ENCODE measurements at places on chromosomes 6 and 20. TPM values are rescaled to one million over a fixed set of nuclear protein-coding genes. Genes with fewer than 3 reads are reported as not detected.

TCP11 gene
- not detected for total RNA-seq

DNA sequence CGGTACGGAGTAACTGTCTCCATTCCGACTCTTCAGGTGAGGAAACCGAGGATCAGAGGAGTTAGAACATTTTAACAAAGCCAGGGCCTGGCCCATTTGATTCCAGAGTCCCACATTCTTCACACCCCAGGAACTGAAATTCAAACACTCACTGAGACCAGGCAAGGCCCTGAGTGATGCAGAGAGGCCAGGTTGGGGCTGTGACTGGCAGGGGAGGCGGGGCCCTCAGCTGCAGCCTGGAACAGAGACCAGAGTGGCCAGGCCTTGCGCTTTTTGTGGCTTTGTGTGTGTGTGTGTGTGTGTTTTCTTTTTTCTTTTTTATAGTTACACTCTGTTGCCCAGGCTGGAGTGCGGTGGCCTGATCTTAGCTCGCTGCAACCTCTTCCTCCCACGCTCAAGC, 57.2 kb downstream of the BCAS4 start:
- no peak for DNase-seq

RIPOR2 gene
- under 0.01 TPM for total RNA-seq

GRCh38 chr20:49699200-49699992, 14.3 kb downstream of the B4GALT5 start:
- no peak for DNase-seq

SLC4A11 gene
- 5.1 TPM for total RNA-seq

SDC4 gene
- total RNA-seq, result 239 TPM

DNA sequence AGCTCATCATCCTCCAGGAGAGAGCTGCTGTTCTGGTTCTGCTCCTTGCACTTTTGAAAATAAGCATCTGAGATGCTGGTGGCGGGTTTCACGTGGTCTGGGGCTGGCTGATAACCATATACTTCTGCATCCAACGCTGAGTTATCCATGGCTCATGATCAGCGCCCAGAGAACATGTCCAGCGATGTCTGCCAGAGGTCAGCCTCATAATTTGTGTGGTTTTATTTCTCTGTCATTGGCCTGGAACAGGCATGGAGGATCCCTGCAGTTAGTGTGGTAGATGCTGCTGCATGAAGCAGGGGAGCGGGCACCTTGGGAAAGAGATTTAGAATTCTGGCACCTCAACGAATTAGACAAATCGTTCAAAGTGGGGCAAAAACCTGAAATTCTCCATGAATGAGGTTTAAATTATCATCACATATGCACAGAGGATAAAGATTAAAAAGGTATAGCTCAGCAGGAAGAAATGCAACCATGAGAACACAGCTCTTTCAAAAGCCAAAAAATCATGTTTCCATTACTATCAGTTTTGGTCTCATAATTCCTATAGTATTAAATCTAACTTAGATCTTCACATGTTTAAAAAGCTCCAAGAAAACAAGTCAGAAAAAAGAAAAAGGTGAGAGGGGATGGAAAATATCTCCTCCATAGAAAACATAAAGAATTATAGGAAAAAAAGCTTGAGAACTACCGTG, 157.2 kb downstream of the SOD2 start:
- no peak for DNase-seq

SRSF3 gene
- total RNA-seq, result 700 TPM

FAM162B gene
- 0.23 TPM for total RNA-seq

DNA sequence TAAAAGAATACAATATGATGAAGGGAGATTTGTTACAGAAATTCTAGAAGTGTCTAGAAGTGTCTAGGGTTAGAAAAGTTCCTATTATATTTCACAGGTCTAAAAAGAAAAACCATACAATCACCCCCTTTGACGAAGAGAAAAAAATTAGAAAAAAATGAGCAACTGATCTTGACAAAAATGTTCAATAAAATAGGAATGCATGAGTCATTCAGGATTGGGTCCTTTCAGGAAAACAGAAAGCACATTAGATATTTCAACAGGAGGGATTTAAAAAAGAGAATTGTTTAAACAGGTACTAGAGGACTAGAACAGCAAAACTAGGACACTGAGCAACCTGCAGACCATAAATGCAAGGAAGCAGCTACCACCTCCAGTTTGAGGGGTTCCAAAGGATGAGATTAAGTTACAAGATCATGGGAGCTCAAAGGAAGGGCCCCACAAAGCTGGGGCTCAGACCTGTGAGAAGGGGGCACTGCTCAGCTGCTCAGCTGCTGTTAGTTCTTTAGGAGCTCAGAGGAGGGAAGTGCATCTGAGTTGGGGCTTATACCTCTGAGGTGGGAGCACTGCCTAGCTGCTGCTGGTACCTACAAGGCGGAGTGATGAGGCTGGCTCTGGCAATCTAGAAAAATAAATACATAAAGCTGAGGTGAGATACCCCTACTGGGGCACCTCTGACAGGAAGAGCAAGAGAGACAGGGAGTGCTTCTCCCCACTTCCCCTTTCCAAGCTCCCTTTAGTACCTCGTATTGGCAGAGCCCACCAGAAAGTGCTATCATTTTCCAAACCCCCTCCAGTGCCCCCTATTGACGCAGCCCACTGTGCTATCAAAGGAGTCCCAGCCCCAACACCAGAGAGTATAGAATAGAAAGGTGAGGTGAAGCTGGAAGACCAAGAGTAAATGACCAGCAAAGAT, 27.1 kb upstream of the BEND6 start:
- no peak for DNase-seq

GRCh38 chr6:132391391-132392269, 9.6 kb downstream of the MOXD1 start:
- DNase-seq, result peak; percentile 20

DNA sequence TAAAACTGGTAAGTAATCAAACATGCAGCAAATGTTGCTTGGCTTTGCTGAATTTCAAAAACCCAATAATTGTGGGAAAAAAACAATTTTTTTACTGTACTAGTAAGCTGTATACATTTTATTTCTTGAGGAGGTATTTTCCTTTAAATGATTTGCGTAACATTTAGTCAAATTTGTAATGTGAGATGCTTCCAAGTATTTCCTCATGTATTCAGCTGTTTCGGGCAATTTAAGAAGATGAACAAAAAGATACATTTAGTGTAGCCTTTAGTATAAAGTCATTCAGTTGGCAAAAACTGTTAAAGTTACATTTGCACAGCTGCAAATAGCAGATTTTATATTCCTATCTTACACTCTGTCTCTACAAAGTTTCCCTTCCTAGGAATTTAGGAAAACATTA, 186.1 kb upstream of the SCGN start:
- no peak for DNase-seq

MMUT gene
- total RNA-seq, result 5.3 TPM

SEL1L2 gene
- not detected for total RNA-seq

GRCh38 chr6:155011809-155012291, 16.7 kb downstream of the TIAM2 start:
- no peak for DNase-seq

BNIP5 gene
- not detected for total RNA-seq

DNA sequence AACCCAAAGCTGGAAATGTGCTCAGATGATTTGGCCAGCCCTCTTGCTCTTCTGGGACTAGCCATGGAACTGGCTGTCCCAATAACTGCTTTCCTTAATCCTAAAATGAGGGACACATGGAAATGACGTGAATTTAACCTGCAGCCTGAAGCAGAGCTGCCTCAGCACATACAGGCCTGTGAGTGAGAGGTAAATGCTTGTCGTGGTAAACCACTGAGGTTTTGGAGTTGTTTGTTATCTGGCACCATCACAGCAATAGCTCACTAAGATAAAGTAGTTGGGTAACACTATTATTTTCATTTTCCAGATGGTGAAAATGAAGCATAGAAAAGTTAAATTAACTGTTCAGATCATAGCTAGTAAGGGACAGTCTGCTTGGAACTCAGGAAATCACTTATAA, 333.4 kb upstream of the CHD6 start:
- DNase-seq, result no peak

ACTL10 gene
- 2.2 TPM for total RNA-seq

DNA sequence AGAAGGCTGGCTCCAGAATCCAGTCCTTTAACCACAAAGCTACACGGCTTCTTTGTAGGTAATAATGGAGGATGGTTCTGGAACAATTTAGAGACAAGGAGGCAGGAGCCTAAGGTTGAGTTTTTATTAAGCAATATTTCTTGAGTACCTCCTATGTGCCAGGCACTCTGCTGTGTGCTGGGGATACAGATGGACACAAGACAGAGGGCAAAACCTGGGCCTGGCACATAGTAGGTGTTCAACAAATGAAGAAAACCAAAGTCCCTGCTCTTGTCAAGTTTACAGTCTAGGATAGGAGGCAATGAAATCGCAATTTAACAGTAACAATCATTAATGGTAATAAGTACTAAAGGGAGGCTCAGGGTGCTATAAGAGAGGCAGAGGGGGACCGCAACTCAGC, 17.4 kb downstream of the CCM2L start:
- no peak for DNase-seq

DNA sequence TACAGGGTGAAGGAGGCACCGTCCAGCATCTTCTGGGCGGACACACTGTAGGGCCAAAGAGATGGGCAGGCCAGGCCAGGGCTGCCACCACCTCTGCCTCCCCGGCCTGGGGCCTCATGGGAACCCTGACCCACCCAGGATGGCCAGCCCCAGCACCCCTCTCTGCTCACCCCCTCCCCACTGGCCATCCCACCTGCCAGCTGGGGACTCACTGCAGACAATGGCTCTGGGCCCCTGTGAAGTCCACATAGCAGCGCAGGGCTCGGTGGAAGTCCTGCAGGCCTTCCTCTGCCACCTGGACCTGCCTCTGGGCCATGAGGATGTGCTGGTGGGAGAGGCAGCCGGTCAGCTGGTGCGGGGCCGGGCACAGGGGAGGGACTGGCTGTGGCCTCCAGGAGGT, 3.6 kb upstream of the C20orf144 start:
- DNase-seq, result no peak

DNA sequence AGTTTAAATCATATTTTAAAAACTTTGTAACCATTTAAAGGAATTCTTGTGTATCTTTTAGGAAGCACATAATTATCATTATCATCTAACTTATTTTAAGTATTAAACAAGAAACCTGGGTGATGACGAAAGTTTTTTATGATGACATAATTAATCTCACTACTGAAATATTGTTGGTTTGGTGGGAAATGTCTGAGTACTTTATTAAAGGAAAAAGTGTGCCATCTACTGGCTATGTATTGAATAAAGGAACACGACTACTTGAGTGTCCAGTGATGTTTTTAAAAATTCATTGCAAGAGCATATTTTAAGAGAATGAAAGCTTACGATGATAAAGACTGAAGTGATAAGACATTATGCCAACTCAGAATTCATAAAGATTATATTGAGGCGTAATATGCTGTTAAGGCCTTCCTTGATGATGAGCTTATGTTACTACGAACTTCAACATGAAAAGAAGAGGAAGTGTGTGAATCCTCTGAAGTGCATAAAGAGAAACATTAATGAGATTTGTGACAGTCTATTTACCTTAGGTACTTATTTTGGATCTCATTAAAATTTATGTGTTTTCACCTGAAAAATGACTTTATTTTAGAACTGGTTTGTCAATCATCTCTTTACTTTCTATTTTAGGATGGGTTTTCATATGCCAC, 12.0 kb upstream of the TRMT11 start:
- no peak for DNase-seq

DNA sequence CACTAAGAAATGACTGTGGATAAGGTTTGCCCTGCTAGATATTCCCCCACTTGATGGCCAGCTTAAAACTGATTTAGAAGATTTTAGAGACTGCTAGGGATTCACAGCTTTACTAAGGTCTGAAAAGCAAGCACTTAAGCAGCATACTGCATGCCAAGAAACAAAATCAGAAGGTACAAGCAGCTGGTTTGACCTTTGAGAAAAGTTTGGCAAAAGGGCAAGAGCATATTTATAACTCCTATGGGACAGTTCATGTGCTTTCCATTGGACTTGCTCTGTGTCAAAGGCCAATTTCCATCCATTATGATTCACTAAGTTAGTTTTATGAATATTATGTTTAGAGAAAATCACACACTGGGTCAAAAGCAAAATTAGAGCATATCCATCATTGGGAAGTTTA, 402.8 kb downstream of the PKHD1 start:
- no peak for DNase-seq

All from epithelial cell of proximal tubule (primary cell).